ENCODE measurements at places on chromosomes 5 and 9.

GRCh38 chr5:175470781-175471180, 7.6 kb upstream of the SFXN1 start:
- DNase-seq, result no peak

GRCh38 chr9:127273326-127273725, 8.8 kb downstream of the GARNL3 start:
- DNase-seq, result no peak

GRCh38 chr5:173970878-173971650, 17.9 kb upstream of the C5orf47 start:
- no peak for DNase-seq

DNA sequence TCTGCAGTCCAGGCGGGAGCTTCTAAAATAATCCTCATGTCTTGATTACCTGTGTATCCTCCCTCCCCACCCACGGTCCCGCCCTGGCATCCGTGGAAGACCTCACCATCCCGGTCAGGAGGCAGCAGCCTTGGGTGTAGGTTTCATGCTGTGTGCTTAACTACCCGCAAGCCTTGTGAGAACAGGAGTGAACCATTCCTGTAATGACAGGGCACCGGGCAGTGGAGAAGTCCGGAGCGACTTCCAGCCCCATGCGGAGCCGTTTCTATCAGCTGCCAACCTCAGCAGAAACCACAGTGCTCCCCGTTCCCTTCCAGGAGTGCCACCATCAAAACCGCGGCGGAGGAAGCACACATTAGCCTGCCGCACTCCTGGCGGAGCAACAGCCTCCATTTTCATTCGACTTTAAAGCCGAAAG, 123.5 kb upstream of the LMX1B start:
- DNase-seq, result peak; percentile 23

- no peak for DNase-seq
Measured at GRCh38 chr5:135161221-135161620, 127.2 kb upstream of the PITX1 start.

- no peak for DNase-seq
Measured at GRCh38 chr5:14172149-14172795, 29.1 kb downstream of the TRIO start.

GRCh38 chr9:114287763-114288192, 35.1 kb upstream of the ORM1 start:
- peak; percentile 49 for DNase-seq

DNA sequence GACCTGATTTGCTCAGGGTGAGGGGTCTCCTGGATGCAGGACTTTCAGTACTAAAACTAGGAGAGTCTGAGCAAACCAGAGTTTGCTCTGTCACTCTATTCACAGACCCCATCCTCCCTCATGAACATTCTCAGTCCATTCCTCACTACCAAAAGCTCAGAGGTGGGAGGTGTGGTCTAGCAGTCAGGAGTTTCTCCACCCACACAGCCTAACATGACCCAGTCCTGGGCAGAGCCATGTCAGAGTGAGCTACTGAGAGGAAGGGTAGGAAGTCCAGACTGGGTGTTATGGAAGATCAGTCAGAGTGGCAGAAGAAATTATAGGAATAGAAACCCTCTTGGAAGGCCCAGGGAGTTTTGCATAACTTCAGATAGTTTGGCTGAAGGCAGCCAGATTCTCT, 113.3 kb upstream of the GRAMD2B start:
- DNase-seq, result no peak

DNA sequence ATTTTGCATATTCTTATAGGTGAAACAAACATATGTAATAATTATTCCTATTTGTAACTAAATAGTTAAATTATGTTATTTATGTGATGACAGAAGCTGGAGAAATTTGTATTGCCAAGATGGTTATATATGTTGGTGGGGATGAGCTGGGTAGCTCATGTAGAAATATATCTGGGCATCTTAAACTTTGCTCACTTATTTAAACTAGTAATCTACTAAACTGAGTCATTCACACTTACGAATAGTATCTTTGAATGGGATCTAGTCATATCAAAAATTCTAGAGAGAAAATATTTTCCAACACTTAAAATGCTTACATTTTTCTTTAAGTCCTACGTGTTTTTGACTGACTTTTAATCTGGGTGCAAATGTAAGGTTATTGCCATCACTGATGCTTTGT, 44.6 kb upstream of the EIF4EBP3 start:
- no peak for DNase-seq

- DNase-seq, result no peak
Measured at GRCh38 chr5:159514229-159514810, 184.0 kb upstream of the IL12B start.

DNA sequence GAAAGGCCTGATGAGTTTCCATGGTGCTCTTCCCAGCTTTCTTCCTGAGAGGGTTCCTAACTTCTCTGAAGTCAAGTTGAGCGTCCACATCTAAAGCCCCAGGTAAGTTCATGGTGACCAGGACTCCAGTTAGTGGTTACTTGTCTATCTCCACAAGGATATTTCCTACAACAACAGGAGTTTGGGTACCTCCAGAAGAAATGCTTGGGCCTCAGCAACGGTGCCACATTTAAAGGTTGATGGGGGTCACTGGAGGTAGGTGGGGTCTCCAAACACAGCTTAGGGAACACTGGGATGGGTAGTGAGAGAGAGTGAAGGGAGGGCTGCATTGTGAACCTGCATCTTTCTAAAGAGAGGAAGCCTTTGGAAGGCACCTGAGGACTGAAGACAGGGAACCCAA, 123.4 kb downstream of the BOD1 start:
- DNase-seq, result no peak

GRCh38 chr9:120755044-120755443, 38.2 kb downstream of the FBXW2 start:
- DNase-seq, result no peak

DNA sequence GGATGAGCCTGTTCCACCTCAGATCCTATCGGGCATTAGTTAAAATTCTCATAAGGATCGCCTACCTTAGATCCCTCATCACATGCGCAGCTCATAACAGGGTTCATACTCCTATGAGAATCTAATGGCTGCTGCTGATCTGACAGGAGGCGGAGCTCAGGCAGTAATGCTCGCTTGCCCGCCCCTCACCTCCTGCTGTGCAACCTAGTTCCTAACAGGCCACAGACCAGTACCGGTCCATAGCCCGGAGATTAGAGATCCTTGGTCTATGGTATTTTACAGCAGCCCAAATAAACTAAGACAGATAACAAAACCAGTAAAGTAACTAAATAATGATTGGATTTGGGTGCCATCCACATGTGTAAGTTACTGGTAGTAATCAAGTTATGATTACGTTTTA, 17.5 kb downstream of the GOLPH3 start:
- no peak for DNase-seq
